Dermis microvascular lymphatic vessel endothelial cell (primary cell): ENCODE measurements at places on chromosomes 6 and 20.

DNA sequence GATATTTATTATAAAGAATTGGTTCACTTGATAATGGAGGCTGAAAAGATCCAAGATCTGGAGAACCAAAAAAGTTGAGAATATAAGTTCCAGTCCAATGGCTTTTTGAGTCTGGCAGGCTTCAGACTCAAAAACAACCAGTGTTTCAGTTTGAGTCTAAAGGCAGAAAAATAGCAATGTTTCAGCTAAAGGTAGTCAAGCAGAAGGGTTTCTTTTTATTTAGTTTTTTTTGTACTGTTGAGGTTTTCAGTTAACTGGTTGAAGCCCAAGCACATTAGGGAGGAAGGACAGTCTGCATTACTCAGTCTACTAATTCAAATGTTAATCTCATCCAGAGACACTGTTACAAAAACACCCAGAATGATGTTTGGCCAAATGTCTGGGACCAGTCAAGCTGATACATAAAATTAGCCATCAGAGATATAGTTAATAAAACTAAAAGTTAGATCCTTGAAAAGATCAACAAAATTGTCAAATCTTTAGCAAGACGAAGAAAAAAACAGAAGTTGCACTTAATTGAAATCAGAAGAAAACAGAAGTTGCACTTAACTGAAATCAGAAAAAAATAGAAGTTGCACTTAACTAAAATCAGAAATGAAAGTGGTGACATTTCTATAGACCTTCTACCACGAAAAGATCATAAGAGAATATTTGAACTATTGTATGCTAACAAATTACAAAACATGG, 980.3 kb upstream of the FLRT3 start:
- DNase-seq, result no peak

DNA sequence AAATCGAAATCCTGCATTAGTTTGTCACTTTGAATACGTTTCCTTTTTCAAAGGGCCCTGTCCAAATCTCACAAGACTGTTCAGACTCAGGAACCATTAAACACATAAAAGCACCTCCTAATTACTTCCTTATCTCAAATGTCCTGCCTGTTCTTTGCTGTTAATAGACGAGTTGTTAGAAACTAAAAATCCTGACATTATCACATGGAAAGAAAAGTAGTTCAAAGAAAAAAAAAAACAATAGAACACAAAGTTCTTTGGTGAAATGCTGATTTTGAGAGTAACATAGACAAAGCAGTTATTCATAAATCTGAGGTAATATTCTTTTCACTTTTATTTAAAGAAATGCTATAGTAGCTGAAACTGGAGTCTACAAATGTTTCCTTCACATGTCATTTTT, 12.1 kb upstream of the TAB2 start:
- no peak for DNase-seq

- peak; percentile 72 for DNase-seq
Observed at GRCh38 chr6:32047084-32047478, 8.9 kb downstream of the CYP21A2 start.

GRCh38 chr6:2396846-2397630, 151.6 kb upstream of the GMDS start:
- no peak for DNase-seq

DNA sequence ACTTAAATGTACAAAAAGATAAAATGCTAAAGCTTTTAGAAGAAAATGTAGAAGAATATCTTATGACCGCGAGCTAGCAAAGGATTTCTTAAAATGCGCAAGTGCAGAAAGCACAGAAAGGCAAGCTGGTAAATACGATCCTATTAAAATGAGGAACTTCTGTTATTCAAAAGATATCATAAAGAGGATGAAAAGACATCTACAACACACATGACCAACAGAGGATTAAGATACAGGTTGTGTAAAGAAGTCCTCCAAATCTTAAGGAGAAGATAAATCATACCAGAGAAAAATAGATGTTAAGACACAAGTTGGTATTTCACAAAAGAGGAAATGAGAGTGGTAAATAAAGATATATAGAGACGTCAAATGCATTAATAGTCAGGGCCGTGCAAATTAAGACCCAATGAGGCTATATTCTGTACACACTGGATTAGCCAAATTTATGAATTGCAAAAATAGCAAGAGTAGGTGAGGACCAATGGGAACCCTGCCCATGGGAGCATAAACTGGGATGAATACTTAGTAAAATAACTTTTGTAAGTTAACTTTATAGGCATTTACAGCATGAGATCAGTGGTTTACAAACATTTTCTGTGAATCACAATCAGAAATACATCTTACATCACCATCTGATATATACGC, 23.0 kb downstream of the APCDD1L start:
- DNase-seq, result no peak

- no peak for DNase-seq
Observed at GRCh38 chr6:136403110-136403980, 113.7 kb upstream of the BCLAF1 start.

DNA sequence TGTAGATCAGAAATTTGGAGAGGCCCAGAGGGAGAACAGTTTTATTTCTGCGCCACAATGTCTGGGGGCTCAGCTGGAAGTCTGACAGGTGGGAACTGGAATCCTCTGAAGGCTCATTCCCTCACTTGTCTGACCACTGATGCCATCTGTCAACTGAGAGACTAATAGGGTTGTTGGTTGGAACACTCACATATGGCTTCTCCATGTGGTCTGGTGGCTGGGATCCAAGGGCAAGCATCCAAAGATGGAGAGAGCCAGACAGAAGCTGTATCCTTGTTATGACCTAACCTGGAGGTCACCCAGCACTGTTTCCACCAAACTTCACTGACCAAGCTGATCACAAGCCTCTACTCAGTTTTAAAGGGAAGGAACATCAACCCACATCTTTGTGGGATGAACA, 117.9 kb upstream of the AKAP12 start:
- peak; percentile 50 for DNase-seq

DNA sequence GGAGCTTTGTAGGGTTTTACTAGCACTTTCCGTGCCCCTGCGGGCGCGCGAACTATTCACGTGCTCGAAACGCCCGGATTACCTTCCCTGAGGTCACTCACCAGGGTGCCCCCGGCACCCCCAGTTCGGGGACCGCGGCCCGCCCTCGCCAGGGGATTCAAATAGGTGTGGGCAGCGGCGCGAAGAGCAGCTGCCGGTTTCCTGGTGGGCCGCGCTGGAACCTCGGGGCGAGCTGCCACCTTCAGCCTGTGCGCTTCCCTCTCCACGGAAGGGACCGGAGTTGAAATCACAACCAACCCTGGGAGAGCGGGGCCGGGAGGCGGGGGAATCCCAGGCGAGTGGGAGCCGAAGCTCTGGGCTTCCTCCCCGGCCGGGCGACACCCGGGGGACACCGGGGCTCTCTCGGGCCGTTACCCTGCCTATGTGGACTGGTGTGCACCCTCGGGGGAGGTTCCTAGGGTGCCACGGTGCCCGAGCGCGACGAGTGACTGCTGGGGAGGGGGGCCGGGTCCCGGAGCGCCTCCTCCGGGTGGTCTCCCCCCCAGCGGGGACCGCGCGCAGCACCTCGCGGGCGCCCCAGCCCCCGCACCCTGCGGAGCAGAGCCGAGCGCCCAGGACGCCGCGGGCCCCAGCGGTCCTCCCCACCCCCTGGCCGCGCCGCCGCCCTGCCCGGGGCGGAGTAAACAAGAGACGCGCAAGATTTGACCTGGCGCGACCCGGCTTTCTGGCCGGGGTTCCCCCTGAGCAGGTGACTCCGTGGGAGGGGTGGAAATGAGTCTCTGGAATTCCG, 2.1 kb upstream of the HIVEP2 start:
- no peak for DNase-seq

GRCh38 chr20:36274181-36274841, 31.8 kb upstream of the DLGAP4 start:
- no peak for DNase-seq

DNA sequence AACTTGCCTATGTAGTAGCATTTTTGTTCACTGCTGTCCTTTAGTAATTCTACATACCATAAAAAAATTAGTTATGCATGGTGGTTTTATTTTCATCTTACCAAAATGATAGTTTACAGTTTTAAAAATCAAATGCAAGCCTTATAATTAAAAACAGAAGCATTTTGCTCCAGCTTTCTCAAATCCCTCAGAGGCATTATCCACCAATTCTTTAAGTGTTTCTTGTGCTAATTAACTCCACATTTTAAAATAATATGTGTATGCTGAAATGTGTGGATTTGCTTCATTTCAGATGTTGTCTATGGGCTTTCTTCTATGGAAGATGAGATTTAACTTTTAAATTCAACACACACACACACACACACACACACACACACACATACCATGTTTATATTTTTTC, 49.3 kb downstream of the PCSK2 start:
- DNase-seq, result no peak

- peak; percentile 0 for DNase-seq
Observed at GRCh38 chr20:12211361-12211760, 293.7 kb downstream of the BTBD3 start.

DNA sequence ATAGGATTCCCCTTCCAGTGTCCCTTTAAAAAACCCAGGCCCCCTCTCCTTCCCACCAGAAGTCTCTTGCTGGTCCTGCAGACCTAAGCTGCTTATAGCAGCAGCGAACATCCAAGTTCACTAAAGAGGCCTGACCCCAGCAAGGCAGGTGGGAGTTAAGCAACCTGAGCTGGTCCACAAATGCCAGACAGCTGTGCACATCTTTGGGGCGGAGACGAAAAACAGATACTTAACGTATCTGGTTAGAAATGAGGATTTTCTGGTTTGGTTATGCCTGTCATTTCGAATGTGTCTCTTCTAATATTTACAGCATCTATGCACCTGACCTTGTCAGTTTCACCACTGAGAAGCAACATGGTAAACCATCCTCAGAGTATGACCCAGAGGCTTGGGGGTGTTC, 87.8 kb downstream of the SLC2A10 start:
- DNase-seq, result no peak

GRCh38 chr6:29011276-29011734, 6.2 kb upstream of the ZNF311 start:
- peak; percentile 46 for DNase-seq

GRCh38 chr6:166543603-166544295, 42.7 kb downstream of the RAMACL start:
- no peak for DNase-seq

DNA sequence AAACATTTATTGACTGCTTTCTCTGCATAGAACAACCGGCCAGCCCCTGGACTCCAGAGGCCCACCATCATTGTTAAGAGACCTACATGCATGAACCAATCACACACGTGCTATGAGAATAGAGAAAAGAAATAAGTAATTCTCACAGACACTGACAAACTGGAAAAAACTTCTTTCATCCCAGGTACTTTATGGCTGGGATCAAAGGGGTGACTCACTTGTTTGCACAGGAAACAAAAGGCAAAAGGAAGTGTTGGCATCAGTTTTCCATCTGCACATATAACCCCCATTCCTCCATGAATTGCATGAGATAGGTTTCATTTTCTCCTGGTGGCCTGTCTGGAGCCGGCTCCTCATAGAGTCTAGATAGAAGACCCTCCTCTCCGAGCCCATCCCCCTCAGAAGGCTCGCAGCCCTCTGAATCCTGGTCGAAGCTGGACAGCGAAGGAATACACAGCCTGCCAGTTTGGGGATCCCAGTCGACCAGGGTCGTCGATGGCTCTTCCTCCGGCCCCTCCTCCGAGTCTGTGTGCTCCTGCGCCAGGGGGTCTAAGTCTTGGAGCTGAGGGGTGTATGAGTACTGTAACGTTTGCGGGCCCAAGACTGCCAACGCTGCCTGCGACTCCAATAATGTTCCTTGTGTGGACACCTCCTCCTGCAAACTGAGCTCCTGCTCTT, 43.3 kb downstream of the IL20RA start:
- DNase-seq, result peak; percentile 82

DNA sequence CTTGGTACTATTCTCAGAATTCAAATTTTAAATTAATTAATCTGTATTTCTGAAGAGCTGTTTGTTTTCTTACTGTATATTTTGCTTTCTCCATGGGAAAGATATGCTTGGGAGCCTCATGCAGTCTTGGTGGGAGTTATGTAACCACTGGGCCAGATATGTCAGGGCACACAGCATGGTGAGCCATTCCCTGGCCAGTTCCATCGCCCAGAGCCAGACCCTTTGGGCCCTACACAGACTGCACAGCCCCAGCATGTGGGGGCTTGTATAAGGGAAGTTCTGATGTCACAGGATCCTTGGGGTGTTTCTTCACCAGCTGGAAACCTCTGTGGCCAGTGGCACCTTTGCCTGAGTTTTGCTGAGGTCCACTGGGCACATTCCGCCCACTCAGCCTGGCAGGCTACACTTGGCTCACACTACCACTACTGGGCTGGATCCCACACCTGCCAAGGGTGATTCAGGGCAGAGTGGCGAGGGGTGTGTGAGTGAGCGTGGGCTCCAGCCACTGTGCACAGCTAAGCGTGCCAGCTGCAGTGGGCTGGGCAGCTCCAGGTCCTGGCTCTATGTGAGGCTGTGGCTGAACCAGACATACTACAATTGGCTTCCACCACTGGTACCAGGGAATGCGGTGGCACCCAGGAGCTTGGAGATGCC, 293.5 kb downstream of the ARHGAP18 start:
- DNase-seq, result no peak

DNA sequence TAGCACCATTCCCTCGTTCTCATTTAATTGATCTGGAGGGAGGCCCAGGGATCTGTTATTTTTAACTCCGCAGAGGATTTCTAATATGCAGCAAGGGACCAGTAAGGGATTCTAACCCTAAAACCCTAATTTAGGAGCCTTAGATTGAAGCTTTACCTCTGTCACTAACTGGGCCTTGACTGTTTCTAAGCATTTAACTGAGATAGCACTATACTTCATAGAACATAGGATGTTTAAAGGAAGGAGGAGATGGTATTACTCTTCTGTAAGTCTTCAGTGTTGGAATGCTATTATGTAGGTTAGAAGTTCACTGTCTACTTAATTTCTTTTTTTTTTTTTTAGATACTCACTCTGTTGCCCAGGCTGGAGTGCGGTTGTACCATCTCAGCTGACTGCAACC, 242.5 kb downstream of the ZFAND3 start:
- DNase-seq, result no peak

GRCh38 chr20:2402271-2402980, 21.7 kb downstream of the TGM6 start:
- peak; percentile 74 for DNase-seq

DNA sequence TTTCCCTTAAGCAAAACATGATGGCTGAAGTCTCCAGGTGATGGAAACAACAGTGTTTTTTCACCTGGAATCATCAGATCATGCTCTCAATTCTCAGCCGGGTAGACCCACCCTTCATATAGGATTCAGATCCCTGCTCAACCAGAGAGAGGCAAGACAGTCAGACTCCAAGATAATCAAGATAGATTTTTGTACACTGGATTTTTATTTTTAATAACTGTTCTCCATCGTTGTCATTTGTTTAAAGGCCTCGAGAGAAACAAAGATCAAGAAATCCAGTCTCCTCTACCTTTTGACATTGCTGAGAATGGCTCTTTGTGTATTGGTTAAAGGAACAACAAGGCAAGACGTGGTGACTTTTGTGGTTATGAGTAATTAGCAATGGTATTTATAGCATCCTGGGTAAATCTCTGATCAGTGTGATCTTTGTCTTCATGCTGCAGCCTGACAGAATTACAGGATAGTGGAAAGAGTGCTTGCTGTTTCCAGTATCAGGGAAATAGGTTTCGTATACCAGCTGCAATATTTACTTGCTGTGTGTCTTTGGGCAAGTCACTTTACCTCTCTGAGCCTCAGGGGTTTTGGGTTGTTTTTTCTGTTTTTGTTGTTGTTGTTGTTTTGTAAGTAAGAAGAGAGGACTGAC, 29.9 kb downstream of the ID4 start:
- DNase-seq, result no peak

GRCh38 chr6:47426524-47427302, 50.9 kb upstream of the CD2AP start:
- no peak for DNase-seq

- no peak for DNase-seq
Observed at GRCh38 chr6:134080171-134080795, 27.9 kb upstream of the SLC2A12 start.
